Thoracic aorta (tissue), 2 donors: ENCODE measurements at places on chromosomes 4 and X.

DNA sequence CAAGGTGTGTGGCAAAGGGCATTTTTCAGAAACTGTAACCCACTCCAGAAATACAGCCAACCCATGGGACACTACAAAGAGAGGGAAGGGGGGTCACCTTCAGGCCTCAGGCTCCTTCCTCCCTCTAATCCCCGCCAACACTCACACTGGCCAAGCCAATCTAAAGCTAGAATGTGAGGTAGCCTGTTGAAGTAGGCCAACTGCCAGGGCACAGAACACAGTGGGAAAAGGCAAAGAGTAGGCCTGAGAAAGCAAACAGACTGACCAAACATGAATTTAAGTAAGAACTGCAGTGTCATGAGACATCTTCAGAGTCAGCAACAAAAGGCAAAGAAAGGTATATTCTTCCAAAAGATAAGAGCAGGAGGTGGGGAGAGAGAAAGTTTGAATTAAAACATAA lies 289.0 kb downstream of the HNRNPD start:
- no peak overlapping the region for H3K4me3 ChIP-seq
- peaks cover 6% of the 10 kb centered on the region for H3K4me1 ChIP-seq
- no peaks in the 10 kb centered on the region for H3K27me3 ChIP-seq
- no peak overlapping the region for H3K27ac ChIP-seq

DNA sequence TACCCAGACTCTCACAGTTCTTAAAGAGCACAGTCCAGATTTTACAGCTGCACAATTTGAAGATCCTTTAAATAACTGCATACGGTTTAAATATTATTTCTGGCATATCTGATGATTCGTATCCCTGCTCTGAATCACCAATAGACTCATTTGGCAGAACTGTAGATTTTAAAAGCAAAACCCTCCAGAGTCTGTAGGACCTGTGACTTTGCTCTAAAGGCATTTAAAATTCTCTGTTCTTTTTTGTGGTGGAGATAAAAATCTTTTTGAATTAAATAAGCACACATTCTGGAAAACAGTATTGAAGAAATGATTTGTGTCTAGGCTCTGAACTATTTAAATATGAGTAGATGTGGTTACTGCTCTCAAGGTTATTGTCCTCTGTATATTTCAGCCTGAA lies 246.2 kb upstream of the PITX2 start:
- H3K4me1 ChIP-seq = peaks cover 4% of the 10 kb centered on the region
- DNase-seq = no peak
- no peak overlapping the region for H3K4me3 ChIP-seq
- H3K27me3 ChIP-seq = no peaks in the 10 kb centered on the region
- no peaks in the 10 kb centered on the region for H3K36me3 ChIP-seq

- H3K4me3 ChIP-seq = no peak overlapping the region
- no peaks in the 10 kb centered on the region for H3K36me3 ChIP-seq
- H3K4me1 ChIP-seq = no peaks in the 10 kb centered on the region
- no peak for DNase-seq
- H3K27ac ChIP-seq = no peak overlapping the region
- no peaks in the 10 kb centered on the region for H3K27me3 ChIP-seq
These were observed 345.2 kb upstream of the GRID2 start for GRCh38 chr4:91958596-91958995.

DNA sequence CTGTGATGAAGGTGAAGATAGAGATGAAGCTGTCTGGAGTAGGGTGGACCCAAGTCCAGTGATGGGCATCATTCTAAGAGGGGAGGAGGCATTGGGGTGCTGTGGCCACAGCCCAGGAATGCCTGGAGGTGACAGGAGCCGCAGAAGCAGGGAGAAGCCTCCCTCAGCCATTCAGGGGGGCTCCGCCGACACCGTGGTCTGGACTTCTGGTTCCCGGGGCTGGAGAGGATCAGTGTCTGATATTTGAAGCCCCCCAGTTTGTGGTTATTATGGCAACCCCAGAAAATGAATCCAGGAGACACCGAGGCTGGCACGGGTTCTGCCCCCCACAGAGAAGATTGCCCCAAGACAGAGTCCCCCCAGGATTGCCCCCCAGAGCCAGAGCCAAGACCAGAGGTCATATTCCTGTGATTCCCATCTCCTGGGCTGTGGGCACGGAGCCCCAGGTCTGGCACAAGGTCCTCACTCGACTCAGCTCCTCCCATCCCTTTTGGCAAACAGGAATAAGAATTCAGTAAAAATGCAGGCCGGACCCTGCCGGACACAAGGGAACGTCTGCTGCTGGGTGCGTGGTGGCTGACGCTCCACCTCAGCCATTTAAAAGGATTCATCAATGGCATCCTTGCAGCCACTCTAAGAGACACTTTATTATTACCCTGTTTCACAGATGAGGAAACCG lies 116.6 kb downstream of the CPZ start:
- no peaks in the 10 kb centered on the region for H3K36me3 ChIP-seq
- no peak overlapping the region for H3K4me3 ChIP-seq
- no peaks in the 10 kb centered on the region for H3K27me3 ChIP-seq
- no peak for DNase-seq

GRCh38 chrX:107448998-107449835 lies at the start of gene FRMPD3:
Gene FRMPD3 (plus strand): TSS chrX:107449652. CDS start chrX:107526589, 76,937 bp downstream.
- no peaks in the 10 kb centered on the region for H3K27me3 ChIP-seq
- H3K4me1 ChIP-seq = no peaks in the 10 kb centered on the region
- DNase-seq = no peak
- H3K36me3 ChIP-seq = no peaks in the 10 kb centered on the region

- H3K27me3 ChIP-seq = no peaks in the 10 kb centered on the region
- H3K36me3 ChIP-seq = no peaks in the 10 kb centered on the region
- no peak for DNase-seq
These were observed 213.4 kb upstream of the HCCS start for GRCh38 chrX:10897768-10898167.

- no peak overlapping the region for H3K27ac ChIP-seq
- H3K36me3 ChIP-seq = no peaks in the 10 kb centered on the region
These were observed 232.3 kb upstream of the RPS6KA3 start for GRCh38 chrX:20498851-20499635.

- H3K4me3 ChIP-seq = no peak overlapping the region
- no peaks in the 10 kb centered on the region for H3K4me1 ChIP-seq
- H3K27me3 ChIP-seq = no peaks in the 10 kb centered on the region
- H3K36me3 ChIP-seq = no peaks in the 10 kb centered on the region
- no peak for DNase-seq
These were observed 155.8 kb downstream of the NWD2 start for GRCh38 chr4:37400241-37400881.

GRCh38 chrX:101442085-101442484 lies 34.1 kb downstream of the HNRNPH2 start:
- no peaks in the 10 kb centered on the region for H3K4me1 ChIP-seq
- H3K4me3 ChIP-seq = no peak overlapping the region
- no peak for DNase-seq
- H3K27me3 ChIP-seq = no peaks in the 10 kb centered on the region
- H3K27ac ChIP-seq = no peak overlapping the region
